ENCODE measurements at places on chromosomes 16 and 17. TPM values are rescaled to one million over a fixed set of nuclear protein-coding genes. Genes with fewer than 3 reads are reported as not detected.

PARD6A gene
- polyA plus RNA-seq = 3.2 TPM

VASN gene
- polyA plus RNA-seq = 48.0 TPM

AHSP gene
- 7.7 TPM for polyA plus RNA-seq

SOST gene
- polyA plus RNA-seq = 54.4 TPM

PDPR gene
- polyA plus RNA-seq = 40.9 TPM

NPIPA8 gene
- polyA plus RNA-seq = 43.9 TPM

ABCC12 gene
- polyA plus RNA-seq = not detected

MYLK3 gene
- 0.99 TPM for polyA plus RNA-seq

CTF1 gene
- 6.5 TPM for polyA plus RNA-seq

Measured in left renal cortex interstitium (tissue), 4 donors.